Hematopoietic multipotent progenitor cell treated with erythropoietin and hydrocortisone succinate and interleukin-3 and kit ligand, for 17 days (in vitro differentiated cells): ENCODE measurements at places on chromosomes 7 and 10.

- DNase-seq, result no peak
These were observed 1199.1 kb upstream of the SORCS1 start for GRCh38 chr10:108363576-108363975.

- DNase-seq, result no peak
These were observed 67.4 kb downstream of the PLXNA4 start for GRCh38 chr7:132508724-132509353.

DNA sequence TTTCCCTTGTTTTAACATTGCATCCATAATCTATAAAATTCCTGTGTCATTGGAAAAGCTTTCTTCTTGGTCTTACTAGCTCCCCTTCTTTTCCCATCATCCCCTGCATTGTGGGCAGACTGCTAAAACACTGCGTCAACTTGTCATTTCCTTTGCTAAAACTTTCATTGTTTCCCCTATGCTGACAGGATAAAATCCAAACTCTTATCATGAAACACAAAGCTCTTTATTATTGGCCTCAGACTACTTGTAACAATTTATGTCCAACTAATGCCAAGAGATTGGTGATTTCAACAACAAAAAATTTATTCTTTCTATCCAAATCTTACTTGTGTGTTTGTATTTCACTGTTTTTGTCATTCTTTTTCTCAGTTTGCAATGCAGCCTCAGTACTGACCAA is 339.1 kb downstream of the HGF start:
- DNase-seq, result no peak

DNA sequence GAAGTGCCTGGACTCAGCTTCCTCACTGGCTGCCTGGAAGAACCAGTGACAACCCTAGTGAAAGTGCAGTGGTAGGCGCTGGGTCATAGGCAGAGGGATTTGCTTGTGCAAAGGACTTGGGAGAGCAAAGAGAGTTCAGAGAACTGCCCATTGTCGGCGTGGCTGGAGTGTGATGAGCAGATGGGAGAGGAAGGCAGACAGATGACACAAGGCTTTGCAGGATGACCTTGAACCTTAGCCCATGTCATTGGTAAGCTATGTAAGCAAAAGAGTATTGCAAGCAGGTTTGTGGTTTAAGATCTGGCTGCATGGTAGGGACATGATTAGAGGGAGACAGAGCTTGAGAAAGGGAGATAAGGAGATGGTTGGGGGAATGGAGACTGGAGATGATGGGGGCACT is 35.3 kb upstream of the NOBOX start:
- DNase-seq, result no peak
